Endothelial cell (in vitro differentiated cells): ENCODE measurements at places on chromosomes 1 and 21. TPM values are rescaled to one million over a fixed set of nuclear protein-coding genes. Genes with fewer than 3 reads are reported as not detected.

- no peak for DNase-seq
Observed at GRCh38 chr1:219686171-219686570, 73.3 kb upstream of the ZC3H11B start.

- DNase-seq = no peak
Observed at GRCh38 chr1:155085504-155086127, 7.0 kb downstream of the EFNA3 start.

DNA sequence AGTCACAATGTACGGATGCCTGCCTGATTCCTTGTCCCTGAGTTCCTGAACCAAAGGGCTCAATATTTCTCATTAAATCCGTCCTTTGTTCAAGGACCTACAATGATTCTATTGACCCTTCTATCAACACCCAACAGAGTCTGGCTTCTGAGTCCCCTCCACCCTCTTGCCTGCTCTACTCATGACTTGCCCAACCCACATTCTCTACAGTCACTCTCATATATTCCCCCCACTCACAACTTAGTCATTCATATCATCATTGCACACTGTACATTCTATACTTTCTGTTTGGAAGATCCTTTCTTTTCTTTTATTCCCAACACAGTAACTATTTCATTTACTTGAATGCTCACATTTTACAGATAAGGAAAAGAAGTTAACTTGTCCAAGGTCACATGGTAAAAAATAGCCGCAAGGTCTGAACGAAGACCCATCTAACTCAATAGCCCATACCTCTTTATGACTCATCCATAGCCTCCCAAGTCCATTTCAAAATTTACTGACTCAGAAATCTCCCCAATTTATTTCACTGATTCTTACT, 3.6 kb downstream of the OTUD7B start:
- no peak for DNase-seq

GRCh38 chr1:246506367-246506673, 759 bp downstream of the SMYD3 start:
- DNase-seq = no peak

DNA sequence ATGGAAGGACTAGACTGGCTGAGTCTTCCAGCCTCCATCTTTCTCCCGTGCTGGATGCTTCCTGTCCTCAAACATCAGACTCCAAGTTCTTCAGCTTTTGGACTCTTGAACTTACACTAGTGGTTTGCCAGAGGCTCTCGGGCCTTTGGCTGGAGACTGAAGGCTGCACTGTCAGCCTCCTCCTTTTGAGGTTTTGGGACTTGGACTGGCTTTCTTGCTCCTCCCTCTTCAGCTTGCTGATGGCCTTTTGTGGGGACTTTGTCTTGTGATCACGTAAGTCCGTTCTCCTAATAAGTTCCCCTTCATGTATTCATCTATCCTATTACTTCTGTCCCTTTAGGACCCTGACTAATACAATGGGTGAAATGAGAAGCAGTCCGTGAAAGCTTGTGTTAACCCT, 196.4 kb downstream of the KAZN start:
- DNase-seq = no peak

- DNase-seq = no peak
Observed at GRCh38 chr21:15557925-15558324, 171.9 kb upstream of the USP25 start.

DNA sequence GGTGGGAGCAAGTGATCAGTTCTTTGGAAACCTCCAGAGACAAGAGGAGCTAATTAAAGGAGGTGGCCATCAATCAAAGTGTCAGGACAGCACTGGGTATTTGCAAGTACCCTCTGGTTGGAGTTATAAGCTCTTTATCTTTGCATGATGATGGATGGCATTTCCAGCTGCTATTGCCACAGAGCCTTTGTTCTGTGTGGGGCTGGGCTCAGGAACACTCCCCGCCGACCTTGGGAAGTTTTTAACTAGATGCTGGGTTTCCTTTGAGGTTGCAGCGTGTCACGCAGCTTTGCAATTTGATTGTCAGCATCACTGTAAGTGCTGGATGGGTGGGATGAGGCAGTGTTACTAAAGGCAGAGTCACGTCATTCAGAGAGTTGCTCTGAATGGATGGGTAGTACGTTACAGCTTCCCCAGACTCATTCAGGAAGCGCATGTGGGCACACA, 68.9 kb downstream of the CNIH3 start:
- DNase-seq = no peak

GRCh38 chr1:9181990-9182783, 52.4 kb upstream of the H6PD start:
- peak; percentile 58 for DNase-seq

- no peak for DNase-seq
Observed at GRCh38 chr1:218339267-218339831, 5.8 kb upstream of the TGFB2 start.

GRCh38 chr1:230891413-230891812, 23.1 kb upstream of the C1orf198 start:
- no peak for DNase-seq

DNA sequence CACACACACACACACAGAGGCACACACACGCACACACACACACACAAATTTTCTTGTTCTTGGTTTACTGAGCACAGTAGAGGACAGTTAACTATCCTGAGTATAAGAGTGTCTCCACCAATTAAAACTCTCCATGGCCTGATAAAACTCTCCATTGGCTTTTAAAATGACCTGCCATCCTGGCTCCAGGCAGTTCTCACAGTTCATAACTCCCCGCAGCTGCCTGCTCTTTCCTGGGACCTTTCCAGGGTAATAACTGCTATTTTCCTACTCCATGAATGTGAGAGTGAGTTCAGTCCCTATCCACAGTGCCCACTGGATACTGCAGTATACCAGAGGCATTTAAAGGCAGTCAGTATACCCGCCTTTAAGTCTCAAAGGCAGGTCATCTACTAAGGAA, 351.5 kb downstream of the PLPP3 start:
- DNase-seq = no peak

- peak; percentile 64 for DNase-seq
Observed at GRCh38 chr1:153352523-153352922, 3.9 kb upstream of the PGLYRP4 start.

GRCh38 chr1:155872527-155872926, 13.2 kb downstream of the SYT11 start:
- no peak for DNase-seq

DNA sequence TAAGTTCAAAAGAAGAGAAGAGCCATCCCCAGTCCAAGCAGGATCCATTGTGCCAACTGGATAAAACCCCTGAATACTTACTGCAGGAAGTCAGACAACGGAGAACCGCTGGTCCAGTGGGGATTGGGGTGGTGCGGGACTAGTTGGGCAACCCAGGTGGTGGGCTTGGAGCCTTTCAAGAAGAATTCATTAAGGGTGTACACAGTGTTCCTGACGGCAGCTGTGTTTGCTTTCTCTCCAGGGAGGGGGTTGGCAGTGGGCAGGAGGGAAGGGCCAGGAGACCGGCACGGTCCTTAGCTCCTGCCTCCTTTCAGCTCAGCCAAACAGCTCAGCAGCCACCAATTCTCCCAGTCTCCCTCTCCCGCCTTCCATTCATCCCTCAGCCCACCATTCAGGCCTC, 7.1 kb upstream of the CDK18 start:
- no peak for DNase-seq

DNA sequence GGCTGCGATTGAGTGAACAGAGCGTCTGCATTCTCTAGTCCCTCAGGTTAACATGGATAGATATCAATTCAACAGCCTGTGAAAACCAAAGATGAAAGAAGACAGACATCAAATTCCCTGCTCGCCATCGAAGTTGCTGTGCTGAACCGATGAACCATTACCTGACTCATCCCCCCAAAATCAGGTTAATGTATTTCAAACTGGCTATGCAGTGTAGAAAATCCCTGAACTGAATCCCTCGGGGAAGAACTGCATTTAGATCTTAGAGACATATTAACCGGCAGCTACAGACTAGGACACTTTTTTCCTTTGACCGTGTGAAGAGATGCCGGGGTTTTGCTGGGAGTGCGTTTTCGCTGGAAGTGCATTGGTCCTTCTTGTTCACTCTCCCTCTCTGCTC, 213.2 kb upstream of the KIAA0040 start:
- DNase-seq = no peak

DNA sequence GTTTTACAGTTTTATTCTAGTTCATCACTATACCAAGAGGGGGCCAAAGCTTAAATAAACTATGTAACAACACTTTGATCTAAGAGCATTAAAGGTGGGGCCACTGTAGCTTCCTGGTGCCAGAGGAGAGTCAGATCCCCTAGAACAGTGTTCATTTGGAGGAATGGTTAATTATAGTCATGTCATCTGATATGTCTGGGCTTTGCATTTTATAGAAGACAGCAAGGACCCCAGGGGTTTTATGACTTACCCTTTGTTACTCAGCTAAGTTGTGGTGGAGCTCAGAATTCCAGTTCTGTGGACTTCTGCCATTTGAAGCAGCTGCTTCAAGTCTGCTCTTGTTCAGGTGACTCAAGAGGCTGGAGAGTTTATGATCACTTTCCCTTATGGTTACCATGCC, 16.7 kb downstream of the KDM4A start:
- no peak for DNase-seq

GRCh38 chr1:71083271-71083670, 2.4 kb upstream of the ZRANB2 start:
- no peak for DNase-seq

DNA sequence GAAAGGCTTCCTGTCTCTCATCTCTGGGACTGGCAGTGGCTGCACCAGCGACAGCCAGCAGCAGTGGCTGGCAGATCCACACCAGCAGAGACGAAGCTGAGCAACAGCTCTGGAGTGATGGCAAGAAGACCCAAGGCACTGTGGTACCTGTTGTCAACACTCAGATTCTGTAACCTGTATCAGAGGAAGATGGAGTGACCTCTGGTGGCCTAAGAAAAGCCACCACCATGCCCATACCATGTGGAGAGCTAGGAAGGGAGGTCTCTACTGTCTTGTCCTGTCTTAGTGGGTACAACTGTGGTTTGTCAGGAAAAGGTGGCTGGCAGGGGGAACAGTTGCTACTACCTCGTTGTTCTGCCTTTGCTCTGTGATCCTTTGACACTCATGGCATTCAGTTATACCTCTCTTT, 22.5 kb upstream of the RHBDL2 start:
- no peak for DNase-seq

GRCh38 chr1:183244466-183244865, 58.4 kb downstream of the LAMC2 start:
- DNase-seq = no peak

- no peak for DNase-seq
Observed at GRCh38 chr1:213399695-213400094, 348.7 kb downstream of the RPS6KC1 start.

GRCh38 chr1:194908643-194909042, 1699.6 kb downstream of the KCNT2 start:
- no peak for DNase-seq

DNA sequence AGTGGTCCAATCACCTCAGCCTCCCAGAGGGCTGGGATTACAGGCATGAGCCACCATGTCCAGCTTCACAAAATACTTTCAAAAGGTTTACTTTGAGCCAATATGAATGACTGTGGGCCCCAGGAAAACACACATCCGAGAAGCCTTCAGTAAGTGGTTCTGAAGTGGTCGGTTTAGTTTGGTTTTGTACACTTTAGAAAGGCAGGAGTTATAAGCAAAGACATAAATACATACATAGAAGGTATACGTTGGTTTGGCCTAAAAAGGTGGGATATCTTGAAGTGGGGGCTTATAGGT, 3.2 kb upstream of the MIB2 start:
- DNase-seq = no peak

GRCh38 chr1:183989078-183989577, 48.4 kb downstream of the COLGALT2 start:
- DNase-seq = no peak

GRCh38 chr1:225474986-225475820, 47.4 kb upstream of the LBR start:
- DNase-seq = peak; percentile 84

- no peak for DNase-seq
Observed at GRCh38 chr1:3677484-3677883, 25.2 kb downstream of the TP73 start.

DNA sequence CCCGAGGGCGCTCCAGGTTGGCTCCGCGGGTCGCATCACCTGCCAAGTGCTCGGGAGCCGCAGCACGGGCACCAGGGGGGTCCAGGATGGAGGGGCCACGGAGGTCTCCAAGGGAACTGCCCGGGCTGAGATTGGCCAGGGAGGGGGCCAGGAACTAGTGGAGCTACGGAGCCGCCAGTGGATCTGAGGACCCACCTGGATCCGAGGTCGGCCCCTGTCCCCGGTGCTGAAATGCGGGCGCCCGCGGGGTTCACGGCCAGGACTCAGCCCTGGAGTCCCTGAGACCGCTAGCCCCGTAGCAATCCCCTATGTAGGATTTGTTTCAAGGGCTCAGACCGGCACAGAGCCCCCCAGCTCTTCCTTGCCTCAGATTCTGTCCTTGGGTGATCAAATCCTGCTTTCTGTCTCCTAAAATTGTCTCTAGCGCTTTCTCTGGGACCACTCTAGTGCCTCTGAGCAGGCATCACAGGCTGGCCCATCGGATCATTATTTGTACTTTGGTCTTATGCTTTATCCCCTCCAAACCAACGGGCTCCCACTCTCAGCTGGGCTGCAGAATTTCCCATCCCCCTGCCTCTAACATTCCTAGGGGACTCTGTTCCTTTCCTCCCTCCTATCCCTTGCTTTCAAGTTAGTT, 27.3 kb downstream of the KIAA2013 start:
- DNase-seq = peak; percentile 59

DNA sequence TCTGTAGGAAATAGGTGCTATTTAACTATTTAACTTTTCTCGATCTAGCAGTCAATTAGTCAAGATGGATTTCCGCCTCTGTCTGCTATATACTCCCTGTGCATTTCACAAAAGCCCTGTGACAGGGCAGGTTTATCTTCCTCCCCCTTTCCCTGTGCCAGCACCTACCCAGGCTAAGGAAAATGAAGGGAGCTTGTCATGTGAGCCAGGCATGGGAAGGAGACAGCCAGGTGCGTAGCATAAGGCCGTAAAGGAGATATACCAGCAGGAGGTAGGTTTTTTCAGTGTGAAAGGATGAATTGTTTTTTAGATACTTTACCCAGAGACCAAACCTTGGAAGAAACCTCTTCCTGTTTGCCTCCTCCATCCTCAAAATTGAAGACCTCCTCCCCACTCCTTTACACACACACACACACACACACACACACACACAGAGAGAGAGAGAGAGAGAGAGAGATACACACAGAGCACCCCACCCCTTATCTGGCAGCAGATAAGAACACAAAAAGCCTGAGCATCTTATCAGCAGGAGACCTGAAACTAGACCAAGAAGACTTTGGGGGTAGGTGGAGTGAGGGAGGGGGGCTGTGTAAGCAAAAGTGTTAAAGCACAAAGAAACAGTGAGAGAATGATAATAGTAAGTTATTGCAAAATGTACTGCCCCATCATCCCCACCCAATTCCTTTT, 12.0 kb upstream of the TARBP1 start:
- no peak for DNase-seq

GRCh38 chr1:156162430-156163037, 9.1 kb downstream of the SEMA4A start:
- DNase-seq = no peak

The PLA2G2F gene
- total RNA-seq = not detected

The AKR7A3 gene
- 1.1 TPM for total RNA-seq

The OR2L5 gene
- not detected for total RNA-seq

The PTPN14 gene
- total RNA-seq = 46.3 TPM

The RAD54L gene
- 9.3 TPM for total RNA-seq

The C1QC gene
- not detected for total RNA-seq

The CYP4Z1 gene
- not detected for total RNA-seq

The LRRC38 gene
- not detected for total RNA-seq

The KRTAP19-3 gene
- total RNA-seq = not detected

The G0S2 gene
- total RNA-seq = not detected

The NBPF4 gene
- not detected for total RNA-seq

The CHI3L2 gene
- total RNA-seq = 1.3 TPM

The IVL gene
- not detected for total RNA-seq

The VASH2 gene
- 8.3 TPM for total RNA-seq

The OPTC gene
- total RNA-seq = 0.36 TPM
